ENCODE measurements at places on chromosomes 1 and 21.

GRCh38 chr1:26160527-26161414 lies 1.9 kb downstream of the FAM110D start:
- no peak for DNase-seq

DNA sequence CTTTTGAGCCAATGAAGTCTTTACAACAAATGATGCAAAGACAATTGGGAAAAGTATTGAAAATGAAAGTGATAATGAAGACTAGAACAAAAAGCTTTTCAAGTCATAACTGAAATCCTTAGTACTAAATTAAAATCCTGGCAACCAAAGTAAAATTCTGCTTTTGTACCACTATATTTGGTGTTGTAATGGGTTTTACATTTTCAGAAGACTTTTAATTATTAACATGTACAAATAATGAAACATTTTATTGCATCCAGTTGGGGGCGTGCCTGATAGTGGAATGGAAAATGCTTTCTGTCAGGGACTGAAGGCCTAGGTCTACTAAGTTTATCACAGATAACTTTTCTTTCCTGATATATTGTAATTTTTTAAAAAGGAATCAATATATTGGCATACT lies 89.4 kb downstream of the SDCCAG8 start:
- DNase-seq: no peak

DNA sequence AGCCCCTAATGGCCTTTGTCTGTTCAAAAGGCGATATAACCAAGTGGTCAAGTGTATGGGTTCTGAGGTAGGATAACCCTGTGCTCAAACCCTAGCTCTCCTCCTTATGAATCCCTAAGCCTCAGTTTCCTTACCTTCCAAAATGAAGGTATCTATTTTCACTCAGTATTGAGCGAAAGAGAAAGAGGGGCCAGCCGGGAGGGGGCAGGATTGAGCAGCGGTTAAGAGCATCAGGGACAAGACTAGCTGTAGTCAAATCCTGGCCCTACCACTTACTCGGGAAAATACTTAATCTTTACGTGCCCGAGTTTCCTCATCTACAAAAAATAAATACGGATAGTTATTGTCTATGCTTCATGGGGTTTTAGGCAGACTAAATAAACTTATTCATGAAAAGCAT lies 25.7 kb downstream of the LY9 start:
- DNase-seq: no peak

DNA sequence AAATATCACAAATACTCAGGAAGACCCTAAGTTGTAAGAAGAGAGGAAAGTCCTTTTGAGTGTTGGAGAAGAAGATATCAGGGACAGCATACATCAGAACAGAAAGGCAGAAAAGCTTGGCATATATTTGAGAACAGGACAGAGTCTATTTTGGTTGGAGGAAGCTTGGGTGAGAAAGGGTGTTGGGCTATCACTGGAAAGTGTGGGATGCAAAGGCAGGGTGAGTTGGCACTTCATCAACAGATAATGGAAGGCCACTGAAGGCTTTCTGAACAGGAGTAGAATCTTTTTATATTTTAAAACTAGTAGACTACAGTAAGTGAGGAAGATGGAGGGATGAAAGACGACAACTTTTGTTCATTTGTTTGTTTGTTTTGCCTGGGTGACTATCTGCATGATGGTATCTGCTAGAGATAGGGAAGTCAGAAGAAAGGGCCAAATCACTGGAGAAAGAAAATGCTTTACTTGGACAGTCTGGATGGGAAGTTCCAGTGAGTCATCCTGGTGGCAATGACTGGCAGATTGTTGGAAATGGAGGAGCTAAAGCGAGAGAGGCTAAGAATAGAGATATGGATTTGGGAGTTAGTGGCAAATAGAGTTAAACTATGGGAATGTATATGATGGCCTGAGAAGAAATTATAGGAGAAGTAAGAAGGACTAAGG lies 33.7 kb upstream of the KCNA2 start:
- no peak for DNase-seq

- no peak for DNase-seq
Observed at GRCh38 chr1:86546787-86547221, at the start of gene CLCA4. Gene CLCA4 (plus strand): TSS chr1:86547078. CDS start chr1:86547120, 42 bp downstream.

DNA sequence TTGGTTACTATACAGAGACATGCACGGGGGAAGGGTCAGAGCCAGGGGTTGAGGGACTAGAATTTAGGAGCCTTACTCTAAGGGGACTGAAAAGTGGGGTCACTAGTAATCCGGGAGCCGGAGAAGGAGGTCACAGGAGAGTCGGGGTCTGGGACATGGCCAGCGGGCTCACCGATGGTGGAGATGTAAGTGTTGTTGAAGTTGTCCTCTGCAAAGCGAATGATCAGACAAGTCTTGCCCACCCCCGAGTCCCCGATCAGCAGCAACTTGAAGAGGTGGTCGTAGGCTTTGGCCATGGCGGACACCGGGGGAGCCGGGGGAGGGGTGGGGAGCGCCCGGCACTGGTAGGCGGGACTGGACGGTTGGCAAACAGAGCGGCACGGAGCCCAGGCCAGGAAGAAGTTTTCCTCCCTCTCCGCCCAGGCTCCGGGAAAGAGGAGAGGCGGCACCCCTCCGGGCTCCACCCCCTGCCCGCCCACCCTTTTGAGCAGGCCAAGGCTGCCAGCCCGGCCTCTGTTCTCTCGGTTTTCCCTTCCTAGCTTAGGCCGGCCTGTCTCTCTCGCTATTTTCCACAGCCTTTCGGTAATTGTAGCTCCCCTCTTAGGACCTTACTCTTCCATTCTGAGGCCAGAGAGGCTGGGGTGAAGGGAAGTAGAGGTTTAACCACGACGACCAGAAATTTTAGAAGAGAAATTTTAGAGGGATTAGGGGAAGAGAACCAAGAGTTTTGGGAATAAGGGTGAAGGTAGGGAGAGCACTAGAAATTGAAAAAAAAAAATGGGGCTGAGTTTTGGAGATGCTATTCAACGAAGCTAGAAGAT lies at the start of gene RAB13:
Gene RAB13, minus strand, starts transcription at position 399 of the 821 bp plus-strand sequence. Its CDS starts 103 bp downstream, at position 296.
- DNase-seq: peak; percentile 76

- DNase-seq: no peak
Observed at GRCh38 chr1:95723346-95723745, 489.3 kb downstream of the RWDD3 start.

DNA sequence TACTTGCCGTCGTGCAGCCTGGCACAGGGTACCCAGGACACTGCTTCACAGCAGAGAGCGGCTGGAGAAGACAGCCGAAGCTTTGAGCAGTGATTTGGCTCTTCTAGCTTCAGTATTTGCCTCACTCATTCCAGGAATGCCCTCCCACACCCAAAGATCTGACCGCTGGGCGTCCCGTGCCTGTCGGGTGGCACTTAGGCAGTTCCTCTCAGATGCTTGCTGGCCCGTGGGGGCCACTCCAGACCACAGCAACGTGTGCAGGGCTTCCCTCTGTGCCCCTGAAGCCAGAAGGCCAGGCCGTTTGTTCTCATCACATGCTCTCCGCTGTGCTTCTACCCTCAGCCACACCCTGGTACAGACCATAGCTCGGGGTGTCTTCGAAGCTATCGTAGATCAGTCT lies 17.0 kb downstream of the RRP1B start:
- DNase-seq: no peak

DNA sequence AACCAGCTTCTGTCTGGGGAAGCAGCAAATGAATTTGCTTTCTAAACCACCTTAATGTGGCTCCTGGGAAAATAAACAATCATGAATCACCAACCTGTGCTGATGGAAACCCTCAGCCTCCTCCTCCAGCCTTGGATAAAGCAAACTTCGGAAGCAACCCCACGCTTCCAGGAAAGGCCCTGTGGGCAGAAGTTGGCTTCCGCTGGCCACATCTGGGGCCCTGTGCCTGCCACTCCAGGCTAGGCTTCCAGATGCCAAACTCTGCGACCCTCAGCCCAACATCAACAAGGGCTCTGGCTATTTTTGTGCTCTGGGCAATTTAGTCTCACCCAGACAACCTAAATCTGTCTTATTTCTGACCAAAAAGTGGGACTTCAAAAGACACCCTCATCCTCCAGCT lies 6.2 kb upstream of the OXCT2 start:
- DNase-seq: no peak
